ENCODE measurements at places on chromosomes 3 and 15.

- DNase-seq: no peak
Measured at GRCh38 chr3:113128386-113129015, 82.9 kb upstream of the BOC start.

GRCh38 chr3:9779721-9780457 is 10.1 kb upstream of the CAMK1 start:
- no peak for DNase-seq

- DNase-seq: no peak
Measured at GRCh38 chr3:100992231-100993012, 799 bp downstream of the ABI3BP start.

- DNase-seq: no peak
Measured at GRCh38 chr3:126153695-126154360, 26.6 kb downstream of the ALDH1L1 start.

GRCh38 chr15:90046911-90047392 is 45.8 kb downstream of the ZNF710 start:
- DNase-seq: peak; percentile 94

DNA sequence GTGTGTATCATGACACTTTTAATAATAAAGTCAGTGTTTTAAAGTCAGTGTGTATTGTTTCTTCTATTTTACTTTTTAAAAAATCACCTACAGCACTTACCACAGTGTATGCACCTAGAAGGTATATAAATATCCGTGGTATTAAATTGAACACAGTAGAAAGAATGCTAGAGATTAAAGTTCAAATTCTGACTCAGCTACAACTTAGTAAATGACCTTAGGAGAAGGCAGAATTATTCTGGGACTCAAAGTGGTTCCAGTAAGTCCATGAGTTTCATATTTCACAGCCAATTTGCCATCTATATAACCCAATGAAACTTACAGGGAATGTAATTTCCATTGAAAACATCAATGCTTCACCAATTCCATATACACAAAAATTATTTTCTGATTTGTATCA is 52.7 kb upstream of the MAP4 start:
- DNase-seq: no peak

GRCh38 chr3:160982491-160982890 is 122.7 kb downstream of the B3GALNT1 start:
- DNase-seq: no peak

DNA sequence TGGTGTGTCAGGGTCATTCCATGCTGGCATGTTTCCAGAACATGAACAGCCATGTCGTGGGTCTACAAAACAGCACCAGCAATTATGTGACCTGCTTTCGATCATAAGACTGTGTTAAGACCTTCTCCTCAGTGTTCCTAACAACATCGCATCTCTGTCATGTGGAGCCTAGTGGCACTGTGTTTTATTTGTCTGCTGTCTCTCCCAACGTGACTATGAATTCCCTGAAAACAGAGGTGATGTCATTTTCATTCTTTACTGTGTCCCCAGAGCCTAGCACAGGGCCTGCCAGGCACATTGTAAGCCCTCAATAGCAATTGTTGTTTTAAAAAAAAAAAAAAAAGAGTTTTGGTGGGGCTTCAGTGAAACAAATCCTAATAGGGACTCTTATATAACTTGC is 94.2 kb upstream of the IL12A start:
- DNase-seq: no peak

DNA sequence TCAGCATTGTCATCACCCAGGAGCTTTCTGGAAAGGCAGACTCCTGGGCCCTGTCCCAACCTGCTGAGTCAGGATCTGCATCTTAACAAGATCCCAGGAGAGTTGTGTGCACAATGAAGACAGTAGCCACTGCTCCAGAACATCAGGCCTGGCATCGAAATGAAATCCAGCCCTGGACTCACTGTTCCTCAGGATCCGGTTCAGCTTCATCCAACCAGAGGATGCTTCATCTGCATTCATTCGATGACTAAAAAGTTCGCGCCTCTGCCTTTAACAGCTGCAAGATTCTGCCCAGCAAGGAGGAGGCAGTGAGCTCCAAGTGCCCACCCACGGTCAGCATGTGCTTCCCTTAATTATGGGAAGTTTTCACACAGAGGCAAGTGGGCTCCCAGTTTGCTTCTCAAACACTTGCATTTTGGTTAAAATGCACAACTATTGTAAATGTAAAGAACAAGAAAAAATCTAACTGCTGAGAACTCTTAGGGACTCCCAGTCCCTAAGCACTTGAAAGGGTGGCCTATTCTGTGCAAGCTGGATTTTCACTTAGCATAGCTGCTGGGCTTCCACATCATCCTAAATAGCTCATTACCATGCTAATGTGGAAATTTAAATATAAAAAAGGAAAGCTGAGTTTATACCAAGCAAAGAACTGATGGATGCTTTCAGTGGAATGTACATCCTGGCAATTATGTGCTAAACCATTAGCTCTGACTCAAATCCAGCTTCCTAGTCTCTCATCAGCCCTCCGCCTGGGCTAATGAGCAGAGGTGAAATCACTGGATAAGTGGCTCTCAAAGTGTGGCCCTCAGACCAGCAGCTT is 25.5 kb upstream of the ESYT3 start:
- DNase-seq: no peak

- no peak for DNase-seq
Measured at GRCh38 chr3:155110996-155111901, 31.1 kb downstream of the MME start.

- no peak for DNase-seq
Measured at GRCh38 chr3:10286596-10287295, 6.0 kb downstream of the GHRL start.

DNA sequence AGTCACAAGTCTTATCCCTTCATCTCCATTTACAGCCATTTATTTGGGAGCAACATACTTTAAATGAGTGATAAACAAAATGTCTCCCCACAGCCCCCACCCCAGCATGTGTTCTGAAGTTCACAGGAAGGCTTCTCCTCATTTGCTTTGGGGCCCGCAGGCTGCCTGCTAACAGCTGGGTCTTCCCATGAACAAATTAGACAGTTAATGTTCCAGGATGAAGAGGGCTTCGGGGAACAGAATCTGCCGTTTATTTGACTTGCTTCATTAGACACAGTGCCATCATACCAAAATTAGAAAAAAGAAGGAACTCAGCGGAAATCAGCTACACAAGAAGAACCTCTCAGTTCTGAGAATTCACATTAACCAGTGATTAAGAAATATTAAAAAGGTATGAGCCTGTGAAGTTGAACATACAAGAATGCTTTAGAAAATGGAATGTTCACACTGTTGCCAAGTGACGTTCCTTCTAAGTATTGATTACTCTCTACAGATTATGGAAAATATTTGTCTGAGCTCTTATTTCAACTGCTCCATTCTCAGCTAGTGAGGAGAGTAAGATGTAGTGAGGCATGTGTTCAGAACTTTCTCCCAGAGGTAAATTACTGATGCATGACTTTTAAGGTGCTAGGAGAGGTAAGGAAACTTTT is 107.5 kb upstream of the THBS1 start:
- DNase-seq: no peak

GRCh38 chr3:144431134-144431533 is 459.5 kb downstream of the DIPK2A start:
- no peak for DNase-seq

DNA sequence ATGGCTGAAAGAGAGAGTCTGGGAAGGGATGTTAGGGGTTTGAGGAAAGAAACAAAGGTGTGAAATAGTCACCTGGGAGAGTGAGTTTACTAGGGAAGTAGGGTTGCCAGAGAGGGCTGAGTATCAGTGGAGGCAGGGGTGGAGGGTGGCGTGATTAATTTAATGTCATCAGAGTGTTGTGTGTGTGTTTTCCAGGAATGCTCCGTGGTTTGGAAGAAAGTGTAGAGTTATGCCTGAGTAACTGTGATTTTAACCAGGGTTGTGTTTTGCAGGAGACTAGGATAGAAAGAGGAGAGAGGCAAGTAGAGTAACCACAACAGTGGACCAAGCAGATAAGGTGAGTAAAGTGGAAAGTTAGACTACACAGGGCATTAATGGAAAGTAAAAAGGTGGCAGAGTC is 27.2 kb downstream of the PLD1 start:
- DNase-seq: no peak

DNA sequence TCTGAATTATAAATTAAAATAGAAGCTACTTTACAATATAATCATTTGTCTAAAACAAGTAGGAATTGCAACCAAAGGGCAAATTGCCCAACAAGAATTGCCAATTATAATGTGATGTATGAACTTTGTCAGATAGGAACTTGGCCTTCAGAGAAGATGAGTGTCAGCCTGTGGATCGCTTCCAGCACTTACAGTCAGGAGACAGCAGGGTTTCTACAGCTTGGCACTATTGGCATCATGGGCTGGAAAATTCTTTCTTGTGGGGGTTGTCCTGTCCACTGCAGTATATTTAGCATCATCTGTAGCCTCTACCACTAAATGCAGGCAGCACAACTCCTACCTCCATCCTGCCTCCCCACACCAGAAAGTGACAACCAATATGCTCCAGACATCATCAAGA is 48.1 kb upstream of the CRBN start:
- no peak for DNase-seq

DNA sequence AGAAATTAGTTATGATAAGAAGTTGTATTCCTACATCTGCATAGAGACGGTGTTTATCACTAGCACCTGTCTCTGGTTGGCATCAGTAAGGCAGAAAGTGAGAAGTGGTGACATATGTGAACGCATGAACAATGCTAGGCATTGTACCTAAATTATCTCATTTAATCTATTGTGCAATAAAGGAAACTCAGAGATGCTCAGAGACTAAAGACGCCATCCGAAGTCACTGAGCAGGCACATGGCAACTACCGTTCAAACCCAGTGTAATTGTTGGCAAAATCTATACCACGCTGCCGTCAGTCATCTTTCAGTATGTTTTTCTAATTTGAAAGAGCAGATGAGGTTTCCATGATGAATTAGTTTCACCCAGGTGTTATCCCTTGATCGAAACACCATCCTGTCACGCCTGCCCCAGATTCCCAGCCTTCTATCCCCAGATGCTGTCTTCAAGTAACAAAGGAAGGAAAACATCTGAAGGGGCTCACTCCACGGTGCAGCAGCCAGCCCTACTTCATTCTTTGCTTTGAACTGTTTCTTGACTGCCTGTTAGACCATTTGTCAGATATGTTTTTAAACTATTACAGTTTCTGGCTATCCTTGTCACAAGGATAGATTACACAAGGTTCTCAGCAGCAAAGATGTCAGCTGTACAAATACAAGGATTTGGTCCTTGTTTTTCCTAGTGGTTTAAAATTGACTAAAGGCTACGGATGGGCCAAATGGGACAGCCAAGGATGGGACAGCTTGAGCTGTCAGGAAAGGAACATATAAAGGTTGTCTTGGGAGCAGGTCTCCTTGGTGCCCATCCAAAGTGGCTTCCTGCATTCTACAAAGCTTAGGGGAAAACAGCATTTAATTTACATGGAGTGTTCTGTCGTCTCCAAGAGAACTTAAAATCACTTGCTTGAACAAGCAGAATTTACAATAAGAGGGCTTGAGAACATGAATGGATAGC is 99.1 kb downstream of the TMEM108 start:
- DNase-seq: no peak

- no peak for DNase-seq
Measured at GRCh38 chr3:178916223-178916622, 155.4 kb downstream of the ZMAT3 start.

DNA sequence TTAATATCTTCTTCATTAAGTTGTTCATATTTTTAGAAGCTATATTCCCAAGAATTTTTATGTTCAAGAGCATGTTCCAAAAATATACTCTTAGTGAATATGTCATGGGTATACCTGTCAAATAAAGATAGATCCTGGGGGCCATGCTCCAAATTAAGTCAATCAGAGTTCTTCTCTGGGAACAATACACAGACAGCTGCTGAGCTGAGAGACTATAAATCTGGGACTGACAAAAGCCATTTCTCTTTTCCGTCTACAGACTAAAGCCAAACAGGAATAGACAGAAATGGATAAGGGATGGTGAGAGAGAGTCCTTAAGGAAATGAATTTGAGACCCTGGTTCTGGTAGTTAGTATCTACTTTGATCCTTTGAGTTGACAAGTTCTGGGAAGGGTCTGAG is 465.1 kb upstream of the RASGRP1 start:
- DNase-seq: no peak

- peak; percentile 75 for DNase-seq
Measured at GRCh38 chr3:102124282-102124681, 275.0 kb downstream of the NFKBIZ start.

- DNase-seq: no peak
Measured at GRCh38 chr3:192215-192929, 4.2 kb upstream of the CHL1 start.

GRCh38 chr3:63343674-63344073 is 65.6 kb downstream of the SYNPR start:
- peak; percentile 84 for DNase-seq

GRCh38 chr3:195212749-195213375 is 58.1 kb downstream of the XXYLT1 start:
- no peak for DNase-seq

DNA sequence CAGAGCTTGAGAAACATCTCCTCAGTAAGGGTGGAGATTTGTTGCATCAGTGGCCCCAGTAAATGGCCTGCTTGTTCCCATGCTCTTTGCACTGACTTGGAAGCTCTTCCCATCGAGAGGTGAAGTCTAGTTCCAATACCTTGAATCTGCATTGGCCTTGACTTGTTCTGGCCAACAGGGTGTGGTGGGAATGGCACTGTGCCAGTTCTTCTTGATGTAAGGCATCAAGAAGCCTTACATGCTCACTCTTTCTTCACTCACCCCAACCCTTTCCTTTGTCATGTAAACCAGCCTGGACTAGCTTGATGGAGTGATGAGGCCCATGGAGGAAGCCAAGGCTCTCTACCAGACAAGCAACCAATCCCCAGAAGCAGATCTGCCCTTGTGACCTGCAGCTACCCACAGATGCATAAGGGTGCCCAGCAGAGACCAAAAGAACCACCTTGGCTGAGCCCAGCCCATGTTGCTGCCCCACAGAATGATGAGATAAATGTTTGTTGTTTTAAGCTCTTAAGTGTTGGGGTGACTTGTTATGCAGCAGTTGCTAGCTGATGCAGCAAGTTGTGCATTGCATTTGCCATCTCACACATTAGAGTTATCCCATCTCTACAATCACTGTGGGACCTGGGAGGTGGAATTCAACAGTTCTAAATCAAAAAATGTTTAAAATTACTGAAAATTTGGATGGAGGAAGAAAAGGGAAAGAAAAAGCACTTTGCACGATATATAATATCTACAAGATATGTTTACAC is 11.1 kb upstream of the MGLL start:
- DNase-seq: no peak

DNA sequence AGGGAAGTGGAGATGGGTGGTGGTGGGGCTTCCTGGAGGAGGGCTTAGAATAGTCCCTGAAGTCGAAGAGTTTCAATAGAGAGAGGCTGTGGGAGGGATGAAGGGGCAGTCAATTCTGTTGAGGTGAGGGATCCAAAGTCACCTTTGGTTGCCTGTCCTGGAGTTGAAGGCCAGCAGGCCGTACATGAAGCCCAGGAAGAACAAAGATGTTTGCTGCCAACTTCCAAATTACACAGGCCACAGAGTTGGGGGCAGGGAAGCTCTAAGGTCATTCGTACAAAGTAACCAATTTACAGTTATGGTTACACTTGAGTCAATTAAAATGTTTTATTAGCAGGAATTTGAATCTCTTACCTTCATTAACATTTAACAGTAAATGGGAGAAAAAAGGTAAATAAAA is 77.9 kb downstream of the FOXB1 start:
- DNase-seq: no peak

- no peak for DNase-seq
Measured at GRCh38 chr3:146339349-146339748, 88.4 kb upstream of the PLSCR4 start.

Measured in HT-29 (cell line).